ENCODE measurements at places on chromosomes 12 and 14. TPM values are rescaled to one million over a fixed set of nuclear protein-coding genes. Genes with fewer than 3 reads are reported as not detected.

Gene ACOT4
- 0.46 TPM for total RNA-seq

Gene FSCB
- total RNA-seq: not detected

Gene CLEC4D
- total RNA-seq: 0.70 TPM

Gene RFLNA
- total RNA-seq: 1.2 TPM

DNA sequence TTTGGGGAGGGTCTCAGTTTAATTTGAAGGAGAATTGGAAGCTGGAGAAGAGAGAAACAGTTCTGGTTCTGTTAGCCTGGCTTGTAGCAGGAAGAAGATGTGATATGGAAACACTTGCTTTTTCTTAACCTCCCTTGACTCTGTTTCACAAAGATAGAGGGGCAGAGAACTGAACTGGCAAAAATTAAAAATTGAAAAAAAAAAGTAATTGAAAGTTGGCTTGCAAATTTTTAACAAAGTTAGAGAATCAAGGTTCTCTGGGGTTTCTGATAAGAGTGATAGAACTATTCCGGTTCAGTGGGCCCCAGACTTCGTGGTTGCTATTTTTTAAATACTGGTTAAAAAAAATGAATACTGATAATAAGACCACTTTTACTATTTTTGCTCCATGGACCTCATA, 2.8 kb downstream of the CRADD start:
- no peaks in the 10 kb centered on the region for H3K27me3 ChIP-seq
- no peak overlapping the region for H3K4me3 ChIP-seq
- H3K4me1 ChIP-seq: peaks cover 11% of the 10 kb centered on the region
- H3K36me3 ChIP-seq: no peaks in the 10 kb centered on the region
- no peak for DNase-seq

GRCh38 chr12:108360487-108360886, 21.4 kb upstream of the CMKLR1 start:
- H3K36me3 ChIP-seq: no peaks in the 10 kb centered on the region
- H3K27me3 ChIP-seq: no peaks in the 10 kb centered on the region
- H3K4me3 ChIP-seq: no peak overlapping the region
- H3K4me1 ChIP-seq: peaks cover 4% of the 10 kb centered on the region
- peak; percentile 44 for DNase-seq

GRCh38 chr14:95922080-95922479, 45.4 kb downstream of the TUNAR start:
- no peaks in the 10 kb centered on the region for H3K36me3 ChIP-seq
- no peak overlapping the region for H3K4me3 ChIP-seq
- H3K27ac ChIP-seq: no peak overlapping the region
- no peaks in the 10 kb centered on the region for H3K27me3 ChIP-seq
- DNase-seq: no peak

DNA sequence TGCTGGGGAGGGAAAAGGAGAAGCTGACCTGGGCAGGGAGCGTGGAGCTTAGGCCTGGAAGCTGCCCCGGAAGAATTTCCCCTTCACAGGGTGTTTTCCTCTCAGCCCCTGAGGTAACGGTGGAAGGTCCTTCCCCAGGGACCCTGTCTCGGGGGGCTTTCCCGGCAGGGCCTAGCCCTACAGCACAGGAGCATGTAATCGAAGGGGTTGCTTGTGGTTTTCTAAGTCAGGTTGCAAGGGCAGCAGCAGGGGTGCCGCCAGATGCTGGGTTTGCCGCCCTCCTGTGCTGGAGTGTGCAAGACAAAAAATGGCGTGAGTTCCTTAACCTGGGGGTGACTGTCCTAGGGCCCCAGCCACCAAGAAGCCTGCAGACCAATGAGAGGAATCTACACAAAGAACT, 1.6 kb upstream of the KRT74 start:
- no peaks in the 10 kb centered on the region for H3K4me1 ChIP-seq
- H3K27me3 ChIP-seq: no peaks in the 10 kb centered on the region
- H3K4me3 ChIP-seq: no peak overlapping the region
- no peaks in the 10 kb centered on the region for H3K36me3 ChIP-seq
- no peak overlapping the region for H3K27ac ChIP-seq
- DNase-seq: no peak
